ENCODE measurements at places on chromosomes 6 and 20.

- no peak for DNase-seq
These were observed 151.2 kb upstream of the TMEM170B start for GRCh38 chr6:11386323-11386722.

GRCh38 chr6:145904868-145905267 lies 59.3 kb downstream of the SHPRH start:
- DNase-seq, result no peak

GRCh38 chr6:166563805-166564204 lies 22.7 kb downstream of the RAMACL start:
- no peak for DNase-seq

- no peak for DNase-seq
These were observed 448.1 kb downstream of the KIF16B start for GRCh38 chr20:16124911-16125776.

DNA sequence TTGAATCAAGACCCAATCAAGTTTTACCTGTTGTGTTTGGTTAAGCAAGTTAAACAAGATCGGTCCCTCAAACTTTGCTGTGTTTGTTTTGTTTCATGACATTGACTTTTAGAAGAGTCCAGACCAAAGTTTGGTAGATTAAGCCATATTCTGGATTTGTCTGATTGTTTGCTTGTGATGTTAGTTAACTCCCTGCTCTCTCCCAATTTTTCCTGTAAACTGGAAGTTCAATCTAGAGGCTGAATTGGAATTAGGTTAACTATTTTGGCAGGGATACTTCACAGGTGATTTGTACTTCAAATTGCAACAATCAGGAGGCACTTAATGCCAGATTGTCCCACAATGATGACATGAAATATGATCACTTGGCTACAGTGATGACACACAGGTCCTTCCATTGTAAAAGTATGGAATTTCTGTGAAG lies 13.6 kb upstream of the SH3BGRL2 start:
- DNase-seq, result no peak

DNA sequence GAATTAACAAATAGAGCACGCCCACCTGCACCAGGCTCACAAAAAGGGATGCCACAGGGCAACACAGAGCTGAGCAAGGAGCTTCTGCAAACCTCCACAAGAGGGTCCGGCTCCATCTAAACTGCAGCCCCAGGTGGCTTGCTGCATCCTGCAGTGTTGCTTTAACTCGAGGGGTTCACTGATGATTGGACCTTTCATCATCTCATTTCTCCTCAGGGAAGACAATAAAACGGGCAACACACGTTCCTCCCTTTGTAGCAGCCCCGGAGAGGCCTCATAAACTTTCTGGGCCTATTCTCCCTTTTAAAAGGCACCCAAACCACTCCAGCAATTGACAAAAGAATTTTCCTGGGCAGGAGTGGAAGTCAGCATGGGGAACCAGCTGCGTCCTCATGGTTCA lies 161.5 kb upstream of the CDH4 start:
- DNase-seq, result no peak

GRCh38 chr6:169212436-169212835 lies 41.2 kb downstream of the THBS2 start:
- no peak for DNase-seq

DNA sequence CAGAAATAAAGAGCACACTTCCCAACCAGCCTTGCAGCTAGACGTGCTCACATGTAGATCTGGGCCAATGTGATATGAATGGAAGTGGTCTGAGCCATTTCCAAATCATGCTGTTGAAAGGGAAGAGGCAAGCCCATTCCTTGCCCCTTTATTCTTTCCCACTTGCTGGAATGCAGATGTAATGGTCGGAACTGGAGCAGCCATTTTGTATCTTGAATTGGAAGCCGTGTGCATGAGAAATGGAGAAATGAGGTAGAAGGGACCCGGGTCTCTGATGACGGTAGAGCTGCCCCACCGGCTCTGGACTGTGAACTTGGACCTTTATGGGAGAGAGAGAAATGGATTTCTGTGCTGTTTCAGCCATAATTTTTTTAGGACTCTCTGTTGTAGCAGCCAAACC lies 54.8 kb upstream of the STX16 start:
- no peak for DNase-seq

- DNase-seq, result peak; percentile 17
These were observed 106.5 kb downstream of the SMLR1 start for GRCh38 chr6:130933712-130934200.

GRCh38 chr6:157811476-157812173 lies 11.4 kb upstream of the SNX9 start:
- no peak for DNase-seq

Data from anterior cingulate cortex (tissue), 58 donors.